ENCODE measurements at places on chromosomes 13 and 19.

GRCh38 chr13:96273196-96273595, 183.3 kb downstream of the HS6ST3 start:
- DNase-seq, result no peak

- peak; percentile 71 for DNase-seq
Measured at GRCh38 chr19:18274781-18275356, 617 bp upstream of the IQCN start.

- DNase-seq, result no peak
Measured at GRCh38 chr13:97702614-97703013, 250.9 kb upstream of the IPO5 start.

GRCh38 chr19:33472691-33473652, 48.6 kb downstream of the PEPD start:
- DNase-seq, result peak; percentile 87

DNA sequence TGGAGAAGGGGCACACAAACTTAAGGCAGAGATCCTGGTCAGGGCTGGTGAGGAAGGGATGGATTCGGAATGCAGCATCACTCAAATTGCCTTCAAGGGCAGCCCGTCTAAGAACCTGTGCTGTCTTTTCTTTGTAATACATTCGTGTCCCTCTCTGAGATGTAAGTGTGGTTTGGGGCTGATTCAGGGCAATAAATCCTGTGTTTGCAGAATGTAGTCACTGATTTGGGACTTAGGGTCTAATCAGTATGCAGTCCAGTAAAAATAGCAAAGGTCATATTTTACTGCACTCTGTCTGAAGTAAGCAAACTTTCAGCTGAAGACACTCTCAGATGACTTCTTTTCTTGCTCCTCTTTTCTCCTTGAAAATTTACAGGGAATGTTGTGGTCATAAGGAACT, 93.8 kb upstream of the C1QTNF9B start:
- DNase-seq, result no peak

DNA sequence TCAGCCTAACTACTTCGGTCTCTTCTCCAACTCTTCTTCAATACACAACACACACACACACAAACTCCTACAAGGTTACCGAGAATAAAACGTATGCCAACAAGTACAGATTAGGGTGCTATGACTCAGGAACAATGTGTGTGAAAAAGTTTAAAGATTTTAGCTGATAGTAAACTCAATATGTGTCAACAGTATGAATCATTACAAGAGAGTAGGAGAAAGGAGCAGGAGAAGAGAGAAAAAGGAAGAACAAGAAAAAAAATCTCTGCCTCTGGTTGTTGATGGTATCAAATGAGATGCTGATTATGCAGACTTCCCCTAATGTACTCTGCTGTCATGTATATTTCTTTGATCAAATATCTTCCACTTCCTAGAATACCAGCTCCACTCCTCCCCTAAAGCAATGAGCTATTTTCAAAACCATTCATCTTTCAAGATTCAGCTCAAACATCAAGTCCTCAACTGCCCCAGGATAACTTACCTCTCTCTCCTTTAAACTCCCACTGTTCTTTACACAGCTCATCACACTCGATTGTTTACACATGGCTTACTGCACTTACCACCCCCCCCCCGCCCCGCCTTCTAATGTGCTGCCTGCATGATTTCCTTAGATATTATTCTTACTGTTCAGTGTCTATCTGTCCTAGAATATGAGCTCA, 95.6 kb downstream of the FAM216B start:
- peak; percentile 85 for DNase-seq

- no peak for DNase-seq
Measured at GRCh38 chr13:73984949-73985691, 149.1 kb downstream of the KLF12 start.

GRCh38 chr13:97135883-97136282, 86.2 kb upstream of the MBNL2 start:
- DNase-seq, result no peak

GRCh38 chr19:6125571-6125989, 9.9 kb upstream of the ACSBG2 start:
- DNase-seq, result peak; percentile 77

DNA sequence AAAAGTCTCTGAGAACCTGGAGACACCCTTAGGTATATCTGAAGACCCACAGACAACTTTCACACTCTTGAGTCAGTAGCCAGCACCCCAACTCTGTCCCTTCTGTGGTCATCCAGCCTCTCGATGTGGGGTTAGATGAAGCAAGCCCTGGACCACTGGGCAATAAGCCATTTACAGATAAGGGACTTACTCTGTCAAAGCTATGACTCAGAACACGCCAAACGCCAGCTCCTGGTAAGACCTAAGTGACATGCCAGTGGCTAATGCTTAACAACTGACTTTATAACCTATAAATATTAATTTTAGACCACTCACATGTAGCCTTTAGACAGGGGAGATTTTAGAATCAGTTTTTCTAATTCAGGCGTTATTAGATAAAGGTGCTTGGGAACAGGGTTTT, 85.7 kb downstream of the SHISA2 start:
- no peak for DNase-seq

- DNase-seq, result no peak
Measured at GRCh38 chr13:23571431-23571830, 1.2 kb downstream of the TNFRSF19 start.

- DNase-seq, result no peak
Measured at GRCh38 chr13:28576067-28576466, 81.1 kb upstream of the FLT1 start.

- DNase-seq, result no peak
Measured at GRCh38 chr19:54364775-54365257, at the start of gene LAIR1. TSS of gene LAIR1 (minus strand) at chr19:54364931. CDS start at chr19:54364804, 127 bp downstream.

- no peak for DNase-seq
Measured at GRCh38 chr13:32002873-32003272, 28.7 kb upstream of the FRY start.

- DNase-seq, result no peak
Measured at GRCh38 chr19:33749016-33749415, 47.7 kb upstream of the KCTD15 start.

DNA sequence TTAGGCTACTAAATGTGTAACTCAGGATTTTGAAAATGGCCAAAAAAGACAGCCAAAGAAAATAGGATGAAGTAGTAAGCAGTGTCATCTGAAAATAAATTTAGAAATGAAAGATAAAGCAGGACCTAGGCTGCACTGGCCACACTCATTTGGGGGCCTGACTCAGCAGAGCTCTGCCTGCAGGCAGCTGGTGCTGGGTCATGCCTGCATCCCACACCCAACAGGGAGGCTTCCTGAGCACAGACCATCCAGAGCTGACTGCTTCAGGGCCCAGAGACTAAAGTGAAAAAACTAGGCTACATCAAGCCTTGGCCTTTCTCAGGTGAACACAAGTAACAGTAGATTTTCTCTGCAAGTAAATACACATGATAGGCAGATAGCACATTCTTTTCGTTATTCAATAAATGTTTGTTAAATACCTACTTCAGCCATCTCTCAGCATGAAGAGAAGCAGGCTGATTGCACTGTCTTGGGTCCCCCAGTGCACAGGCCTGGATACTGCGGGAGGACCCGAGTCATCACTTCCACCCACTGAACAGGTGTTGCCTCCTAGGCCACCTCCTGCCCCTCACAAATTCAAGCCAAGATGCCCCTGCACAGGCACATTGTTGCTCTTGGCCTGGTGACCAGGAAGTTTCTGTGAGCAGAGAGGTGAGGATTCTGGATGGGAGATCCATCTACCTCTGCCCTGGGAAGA, 284.0 kb downstream of the OXGR1 start:
- DNase-seq, result no peak

DNA sequence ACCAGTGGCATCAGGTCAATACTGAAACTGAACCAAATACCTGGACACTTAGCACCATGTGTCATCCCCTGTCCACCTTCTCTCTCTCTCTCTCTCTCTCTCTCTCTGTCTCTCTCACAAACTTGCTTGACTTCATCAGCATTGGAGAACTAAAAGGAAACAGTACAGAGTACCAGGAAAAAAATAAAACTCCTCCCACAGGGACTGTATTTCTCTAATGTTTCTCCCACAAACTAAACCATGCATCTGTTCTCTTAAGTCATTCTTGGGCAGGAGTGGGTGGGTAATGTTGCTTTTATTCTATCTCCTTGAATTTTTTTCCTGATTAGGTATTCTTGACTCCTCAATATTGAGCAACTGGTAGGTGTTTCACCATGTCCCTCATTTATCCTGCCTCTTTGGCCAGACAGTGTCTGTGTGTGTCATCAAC, 112.9 kb upstream of the CACNA1A start:
- no peak for DNase-seq

GRCh38 chr19:7980635-7981121, 24.8 kb downstream of the ELAVL1 start:
- no peak for DNase-seq

GRCh38 chr19:42089191-42089750, 13.3 kb downstream of the ZNF574 start:
- no peak for DNase-seq

DNA sequence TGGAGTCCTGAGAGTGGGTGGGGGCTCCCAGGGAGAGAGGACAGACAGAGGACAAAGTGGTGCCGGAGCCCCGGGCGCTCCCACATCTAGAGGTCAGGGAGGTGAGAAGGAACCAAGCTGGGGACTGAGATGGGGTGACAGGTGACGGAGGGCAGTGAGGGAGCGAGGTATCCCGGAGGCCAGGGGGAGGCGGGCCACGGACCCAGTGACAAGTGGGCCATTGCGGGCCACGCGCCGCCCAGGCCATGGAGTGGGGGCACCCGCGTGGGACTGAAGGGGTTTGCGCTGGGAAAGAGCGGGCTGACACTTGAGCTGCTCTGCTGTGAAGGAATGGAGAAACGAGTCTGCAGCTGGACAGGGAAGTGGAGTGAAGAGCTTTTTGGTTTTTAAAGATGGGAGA, 2.6 kb downstream of the ZNF628 start:
- no peak for DNase-seq

- no peak for DNase-seq
Measured at GRCh38 chr13:108069521-108070210, 145.7 kb downstream of the LIG4 start.

DNA sequence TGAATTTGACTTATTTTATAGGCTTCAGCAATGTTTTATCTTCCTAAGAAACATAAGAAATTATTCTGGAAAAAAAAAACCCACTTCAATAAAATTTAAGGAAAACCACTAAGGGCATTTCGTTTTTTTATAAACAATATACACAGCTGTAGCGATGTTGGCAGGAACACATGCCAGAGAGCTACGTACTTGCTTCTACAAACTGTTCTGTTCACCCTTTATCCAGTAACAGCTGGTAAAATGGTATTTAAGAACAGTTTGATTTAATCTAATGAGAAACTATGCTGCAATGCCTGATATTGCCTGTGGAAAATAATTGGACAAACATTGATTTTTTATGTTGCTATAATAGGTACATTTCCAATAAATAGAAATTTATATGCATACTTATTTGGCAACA, 137.2 kb upstream of the DACH1 start:
- no peak for DNase-seq

GRCh38 chr19:35265900-35266519, 2.8 kb upstream of the USF2 start:
- no peak for DNase-seq
